Muscle of back (tissue), 13 donors: ENCODE measurements at places on chromosomes 16 and 17. TPM values are rescaled to one million over a fixed set of nuclear protein-coding genes. Genes with fewer than 3 reads are reported as not detected.

- no peak for DNase-seq
Measured at GRCh38 chr17:80863626-80864025, 128.0 kb upstream of the CHMP6 start.

GRCh38 chr16:4682616-4683254 lies 10.6 kb upstream of the NUDT16L1 start:
- DNase-seq: no peak

- no peak for DNase-seq
Measured at GRCh38 chr16:23869052-23869451, 33.3 kb downstream of the PRKCB start.

DNA sequence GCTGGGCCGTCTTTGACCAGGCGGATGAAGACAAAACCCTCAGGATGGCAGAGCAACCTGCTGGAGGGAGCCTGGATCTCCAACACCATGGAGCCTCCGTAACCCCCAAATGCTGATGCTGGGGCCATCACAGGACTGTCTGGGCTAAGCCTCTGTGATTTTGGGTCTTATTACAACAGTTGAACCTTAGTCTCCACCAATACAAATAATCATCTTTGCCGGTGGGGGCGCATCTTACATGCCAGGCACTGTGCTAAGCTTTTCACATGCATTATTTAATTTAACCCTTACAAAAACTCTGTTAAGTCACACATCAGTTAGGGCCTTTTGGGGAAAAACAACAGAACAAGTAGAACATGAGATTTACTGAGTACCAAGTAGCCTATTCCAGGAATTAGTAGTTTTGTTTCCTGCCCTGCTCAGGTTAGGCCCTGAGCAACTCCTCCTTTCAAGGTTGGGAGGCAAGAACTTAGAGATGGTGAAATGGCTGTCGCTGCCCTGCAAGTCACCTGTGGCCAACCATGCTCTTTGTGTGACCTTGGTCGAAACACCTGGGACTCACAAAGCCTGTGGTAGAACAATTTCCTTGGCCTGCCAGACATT lies 8.9 kb upstream of the ITGAM start:
- no peak for DNase-seq

- peak; percentile 27 for DNase-seq
Measured at GRCh38 chr16:81703177-81704155, 75.6 kb upstream of the PLCG2 start.

DNA sequence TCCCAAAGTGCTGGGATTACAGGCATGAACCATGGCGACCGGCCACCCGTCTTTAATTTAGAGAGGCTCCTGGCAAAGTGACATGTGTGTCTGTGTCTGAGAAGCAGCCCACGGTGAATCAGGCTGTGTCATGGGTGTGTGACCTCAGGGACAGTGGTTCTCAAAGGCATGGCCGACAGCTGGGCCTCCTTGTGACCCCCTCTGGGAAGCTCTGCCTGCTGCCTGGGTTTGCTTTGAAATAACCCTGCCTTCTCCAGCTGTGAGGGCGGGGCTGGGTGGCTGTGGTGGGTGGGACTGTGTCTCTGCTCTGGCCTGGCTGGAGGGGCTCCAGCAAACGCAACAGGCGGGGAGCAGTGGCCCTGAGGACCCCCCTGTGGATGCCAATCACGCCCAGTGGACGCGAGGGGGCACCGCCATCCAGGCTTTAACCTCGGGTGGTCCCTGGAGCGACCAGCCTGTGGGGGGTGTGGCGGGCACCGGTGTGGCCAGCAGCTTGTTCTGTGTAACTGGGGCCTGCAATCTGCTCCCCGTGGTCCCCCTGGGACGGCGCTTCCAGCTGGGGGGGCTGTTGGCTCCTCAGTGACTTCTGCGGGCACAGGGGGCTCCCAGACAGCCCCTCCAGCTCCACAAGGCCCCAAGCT lies 8.8 kb upstream of the APRT start:
- no peak for DNase-seq

GRCh38 chr16:56356276-56357240 lies 68.8 kb downstream of the AMFR start:
- DNase-seq: peak; percentile 75

DNA sequence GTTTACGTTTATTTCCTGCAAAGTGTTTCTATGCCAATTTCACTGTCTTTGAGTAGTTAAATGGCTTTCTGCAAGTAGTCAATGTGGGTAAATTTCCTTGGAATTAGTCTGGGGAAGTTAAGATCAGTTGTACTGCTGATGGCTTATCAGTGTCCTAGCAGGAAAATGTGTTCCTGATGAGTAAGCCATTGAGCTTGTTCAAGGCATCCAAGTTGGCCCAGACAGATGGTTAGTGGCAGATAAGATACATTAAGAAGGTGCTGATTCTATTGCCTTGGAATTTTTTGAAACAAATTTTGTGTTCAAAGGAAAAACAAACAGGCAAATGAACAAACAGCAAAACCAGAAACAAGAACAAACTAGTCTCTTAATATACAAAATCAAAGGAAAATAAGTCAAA lies 258.4 kb downstream of the MAP2K6 start:
- no peak for DNase-seq

DNA sequence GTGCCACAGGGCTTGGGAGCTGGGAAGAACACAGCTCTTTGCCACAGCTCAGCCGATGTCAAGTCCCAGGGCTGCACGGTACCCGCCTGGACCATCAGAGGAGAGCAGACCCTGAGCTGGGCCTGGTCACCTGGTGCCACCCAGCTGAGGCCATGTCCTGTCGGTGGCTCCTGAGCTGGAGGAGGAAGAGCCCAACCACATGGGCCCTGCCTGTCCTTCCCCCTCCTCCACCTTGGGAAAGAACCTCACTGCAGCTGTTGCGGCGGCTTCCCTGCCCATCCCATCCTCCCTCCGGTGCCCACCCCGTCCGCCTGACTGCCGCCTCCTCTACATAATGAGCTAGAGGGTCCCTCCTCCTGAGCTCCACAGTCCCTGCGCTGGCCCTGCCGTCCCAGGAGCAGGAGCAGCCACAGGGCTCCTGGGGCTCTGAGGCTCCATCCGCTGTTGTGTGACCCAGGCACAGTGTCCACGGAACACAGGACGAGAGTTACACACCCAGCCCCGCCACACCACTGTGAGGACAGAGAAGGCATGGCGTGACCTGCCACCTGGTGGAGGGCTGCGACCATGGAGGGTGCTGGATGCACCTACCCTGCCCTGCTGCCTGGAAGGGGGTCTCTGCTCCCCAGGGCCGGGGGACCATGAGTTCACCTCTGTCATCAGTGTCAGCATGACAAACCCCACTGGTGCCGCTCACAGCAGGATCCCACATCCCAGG lies 21.4 kb upstream of the CHMP6 start:
- DNase-seq: no peak

- no peak for DNase-seq
Measured at GRCh38 chr17:9401434-9401833, 174.2 kb downstream of the STX8 start.

The GALNS gene
- 17.9 TPM for polyA plus RNA-seq

The RHBDL3 gene
- polyA plus RNA-seq: 1.1 TPM

The KRT12 gene
- not detected for polyA plus RNA-seq
